Activated T-helper 17 cell treated with anti-CD3 and anti-CD28 coated beads, Interleukin-2, amount 50 U/mL, for 72 hours (primary cell): ENCODE measurements at places on chromosomes 2 and 18.

GRCh38 chr2:151946899-151947812 is 118.9 kb upstream of the ARL5A start:
- ATAC-seq, result peak; percentile 44

- ATAC-seq, result no peak
Observed at GRCh38 chr18:61850756-61851155, 42.1 kb downstream of the RNF152 start.

- ATAC-seq, result no peak
Observed at GRCh38 chr2:237011206-237011795, 74.4 kb upstream of the COPS8 start.

DNA sequence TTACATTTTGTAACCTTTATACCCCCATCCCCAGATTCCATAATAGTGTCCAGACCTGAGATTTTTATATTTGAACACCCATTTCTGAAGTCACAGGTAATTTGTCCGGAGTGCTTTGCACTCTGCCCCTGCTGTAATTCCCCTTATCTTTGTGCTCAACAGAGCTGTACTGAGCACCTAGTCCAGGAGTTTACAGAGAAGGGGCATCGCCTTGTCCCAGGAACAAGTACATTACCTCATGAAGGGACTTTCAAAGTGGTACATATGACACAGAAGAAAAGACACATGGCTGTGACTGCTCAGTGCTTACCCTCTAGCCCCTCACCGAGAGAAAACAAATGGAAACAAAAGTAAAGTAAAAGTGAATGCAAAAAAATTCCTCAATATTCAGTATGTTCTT is 373.5 kb downstream of the SOX11 start:
- no peak for ATAC-seq
